Activated gamma-delta T cell treated with anti-CD3 and anti-CD28 coated beads, Interleukin-2, amount 50 U/mL, for 16 hours (primary cell): ENCODE measurements at places on chromosomes 5 and 9.

GRCh38 chr9:87991151-87991870 is 17.0 kb upstream of the CDK20 start:
- DNase-seq = no peak

GRCh38 chr5:41722359-41722950 is 147.8 kb downstream of the OXCT1 start:
- DNase-seq = no peak

DNA sequence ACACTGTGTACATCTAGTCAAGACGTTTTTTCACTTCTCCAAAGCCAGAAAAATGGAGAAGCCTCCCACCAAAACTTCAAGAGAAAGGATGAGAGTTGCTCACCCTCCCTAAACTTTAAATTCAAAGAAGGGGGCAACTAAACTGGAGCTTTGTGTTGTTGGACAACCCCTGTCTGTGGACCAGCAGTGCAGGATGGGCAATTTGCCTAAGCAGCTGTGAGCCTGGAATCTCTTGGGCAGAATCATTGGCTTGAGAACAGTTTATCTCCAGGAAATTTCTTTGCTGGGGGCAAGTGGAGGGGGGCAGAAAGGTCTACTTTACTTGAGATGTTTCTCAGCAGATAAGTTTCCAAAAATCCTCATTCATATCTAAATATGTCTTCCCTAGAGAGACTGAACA is 151.8 kb downstream of the MUSK start:
- DNase-seq = no peak

GRCh38 chr5:152107220-152107619 is 182.6 kb upstream of the GLRA1 start:
- no peak for DNase-seq

DNA sequence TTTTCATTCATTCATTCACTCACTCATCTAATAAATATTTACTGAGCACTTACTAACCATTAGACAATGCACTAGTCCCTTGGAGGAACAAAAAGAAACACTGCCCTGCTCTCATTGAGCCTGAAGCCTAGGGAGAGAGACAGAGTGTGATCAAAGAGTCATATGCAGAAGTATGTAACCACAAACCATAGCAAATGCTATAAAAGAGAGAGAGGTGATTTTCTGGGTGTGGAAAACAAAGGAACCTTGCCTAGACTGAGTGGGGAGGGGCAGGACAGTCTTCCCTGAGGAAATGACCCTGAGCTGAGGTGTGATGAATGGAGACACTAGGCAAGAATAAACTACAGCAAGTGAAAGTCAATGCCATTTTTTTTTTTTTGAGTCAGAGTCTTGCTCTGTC is 10.8 kb upstream of the ADRA1B start:
- DNase-seq = no peak

DNA sequence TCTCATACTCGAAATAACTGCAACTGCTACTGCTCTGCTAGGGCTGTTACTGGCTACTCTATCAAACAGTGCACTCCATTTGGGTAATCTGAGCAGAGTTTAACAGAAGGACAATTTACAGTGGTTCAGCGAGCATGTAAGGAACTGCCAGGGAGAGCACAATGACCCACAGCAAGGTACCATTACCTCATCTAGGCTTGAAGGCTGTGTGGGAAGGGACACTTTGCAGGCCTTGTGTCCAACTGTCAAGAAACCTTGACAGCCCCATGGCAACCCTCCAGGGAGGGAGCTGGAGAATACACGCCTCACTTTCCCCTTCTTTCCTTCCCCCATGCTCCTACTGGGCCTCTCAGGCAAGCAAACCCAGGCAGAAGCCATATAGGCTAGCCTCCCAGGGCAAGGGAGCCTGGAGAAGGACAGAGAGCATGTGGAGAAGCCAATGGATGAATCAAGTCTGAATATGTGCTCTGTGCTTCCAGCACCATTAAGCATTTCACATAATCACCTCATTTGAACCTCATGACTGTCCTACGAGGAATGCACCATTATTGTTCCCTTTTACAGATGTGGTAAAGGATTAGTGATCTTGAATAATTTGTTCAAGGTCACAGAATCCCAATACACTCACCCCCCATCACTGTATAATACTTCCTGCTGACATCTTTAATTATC is 49.9 kb upstream of the JAK2 start:
- no peak for DNase-seq

DNA sequence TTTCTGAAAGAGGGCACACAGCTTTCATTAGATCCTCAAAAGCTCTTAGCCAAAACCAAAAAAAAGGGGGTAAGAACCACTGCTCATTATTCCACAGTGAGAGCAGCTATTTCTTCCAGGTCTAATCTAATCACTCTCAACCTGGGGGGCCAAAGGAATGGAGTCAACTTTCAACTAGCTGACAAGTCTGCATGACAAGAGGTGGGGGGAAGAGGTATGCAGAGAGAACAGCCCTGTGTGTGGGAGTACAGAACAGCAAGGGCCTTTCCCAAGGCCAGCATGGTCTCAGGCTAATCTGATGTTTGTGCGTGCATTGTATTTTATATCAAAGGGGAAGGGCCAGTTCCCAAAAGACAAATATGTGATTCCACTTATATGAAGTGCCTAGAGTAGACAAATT is 36.9 kb upstream of the PIP5K1B start:
- DNase-seq = no peak

DNA sequence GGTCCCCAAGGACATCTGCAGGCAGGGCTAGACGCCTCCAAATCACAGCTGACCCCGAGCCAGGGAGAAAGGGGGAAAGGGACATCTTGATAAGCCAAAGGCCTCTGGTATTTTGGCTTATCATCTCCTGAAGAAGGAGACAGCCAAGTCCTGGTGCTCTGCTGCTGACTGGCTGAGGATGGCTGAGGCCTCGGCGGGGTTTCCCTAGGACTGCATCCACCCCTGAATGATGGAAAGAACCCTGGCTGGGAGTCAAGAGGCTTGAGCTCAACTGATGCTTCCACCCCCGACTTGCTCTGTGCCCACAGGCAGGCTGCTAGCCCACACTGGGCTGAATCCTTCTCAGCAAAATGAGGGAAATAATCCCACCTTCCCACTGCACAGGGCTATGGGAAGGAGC is 30.9 kb upstream of the HRH2 start:
- no peak for DNase-seq

DNA sequence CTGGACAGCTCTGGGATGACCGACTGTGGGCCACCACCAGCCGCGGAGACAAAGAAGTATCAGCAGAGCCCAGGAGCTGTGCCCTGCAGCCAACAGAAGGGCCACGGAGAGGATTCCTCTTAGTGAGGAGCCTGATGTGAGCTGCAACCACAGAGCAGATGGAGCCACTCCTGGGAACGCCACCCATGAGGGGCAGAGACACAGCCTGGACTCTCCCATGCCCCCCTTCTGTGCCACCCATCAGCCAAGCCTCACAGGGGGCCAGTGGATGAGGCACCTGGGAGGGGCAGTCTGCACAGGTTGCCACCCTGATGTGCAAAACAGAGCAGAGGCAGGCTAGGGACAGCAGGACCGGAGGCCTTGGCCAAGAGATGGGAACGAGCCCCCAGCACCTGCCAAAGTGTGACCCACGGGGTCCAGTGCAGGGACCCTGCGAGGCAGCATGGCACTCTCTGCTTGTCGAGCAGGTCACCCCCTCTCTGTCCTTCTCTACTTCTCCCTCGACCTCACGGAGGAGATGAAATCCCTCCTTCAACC is 380.7 kb upstream of the IRX1 start:
- DNase-seq = no peak

DNA sequence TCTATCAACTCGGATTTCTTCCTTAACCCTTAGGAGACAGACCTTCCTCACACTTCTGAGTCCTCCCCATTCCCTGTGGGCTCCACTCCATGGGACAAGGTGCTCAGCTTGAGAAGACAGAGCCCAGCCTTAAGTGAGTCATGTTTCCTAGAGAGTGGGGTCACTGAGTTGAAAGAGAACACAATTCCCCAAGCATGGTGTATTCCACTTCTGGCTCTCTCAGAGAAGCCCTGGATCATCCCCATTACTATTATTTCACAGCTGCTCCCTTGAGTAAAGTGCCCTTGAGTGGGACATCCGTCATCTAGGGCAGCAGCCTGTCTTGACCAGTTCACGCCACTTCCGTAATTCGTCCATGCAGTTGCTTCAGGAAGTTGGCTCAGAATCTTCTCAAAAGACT is 604.8 kb downstream of the BNC2 start:
- DNase-seq = no peak

GRCh38 chr9:76866689-76867088 is 39.2 kb downstream of the PRUNE2 start:
- DNase-seq = no peak

DNA sequence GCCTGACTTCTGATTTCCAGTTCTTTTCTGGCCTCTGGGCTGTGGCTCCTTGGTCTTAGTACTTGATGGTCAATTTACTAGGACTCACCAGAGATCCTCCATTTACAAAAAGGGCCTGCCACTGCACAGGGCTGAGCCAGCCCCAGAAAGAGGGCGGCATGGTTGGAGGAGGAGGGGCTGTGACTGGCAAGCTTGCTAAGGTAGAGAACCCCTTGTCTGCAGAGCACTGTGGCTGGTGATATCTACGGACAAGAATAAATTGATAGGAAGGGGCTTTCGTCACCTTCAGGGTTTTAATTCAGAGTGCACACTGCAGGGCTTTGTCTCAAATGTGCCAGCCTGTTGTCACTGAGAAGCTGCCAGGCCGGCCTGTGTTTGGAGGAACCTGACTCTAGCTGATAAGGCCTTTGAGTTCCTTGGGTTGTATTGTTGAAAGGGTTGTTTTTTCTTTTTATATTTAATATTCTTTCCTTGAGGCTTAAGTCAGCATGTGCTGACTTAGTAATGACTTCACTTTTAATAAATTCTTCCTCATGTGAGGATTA is 15.1 kb downstream of the SLC22A5 start:
- no peak for DNase-seq

- no peak for DNase-seq
Observed at GRCh38 chr5:143025971-143026370, 255.8 kb downstream of the ARHGAP26 start.

- no peak for DNase-seq
Observed at GRCh38 chr5:145587710-145588109, 247.4 kb downstream of the PRELID2 start.

- no peak for DNase-seq
Observed at GRCh38 chr5:179906795-179907555, 722 bp downstream of the TBC1D9B start.

GRCh38 chr9:108474356-108474755 is 381.4 kb downstream of the ACTL7B start:
- no peak for DNase-seq

DNA sequence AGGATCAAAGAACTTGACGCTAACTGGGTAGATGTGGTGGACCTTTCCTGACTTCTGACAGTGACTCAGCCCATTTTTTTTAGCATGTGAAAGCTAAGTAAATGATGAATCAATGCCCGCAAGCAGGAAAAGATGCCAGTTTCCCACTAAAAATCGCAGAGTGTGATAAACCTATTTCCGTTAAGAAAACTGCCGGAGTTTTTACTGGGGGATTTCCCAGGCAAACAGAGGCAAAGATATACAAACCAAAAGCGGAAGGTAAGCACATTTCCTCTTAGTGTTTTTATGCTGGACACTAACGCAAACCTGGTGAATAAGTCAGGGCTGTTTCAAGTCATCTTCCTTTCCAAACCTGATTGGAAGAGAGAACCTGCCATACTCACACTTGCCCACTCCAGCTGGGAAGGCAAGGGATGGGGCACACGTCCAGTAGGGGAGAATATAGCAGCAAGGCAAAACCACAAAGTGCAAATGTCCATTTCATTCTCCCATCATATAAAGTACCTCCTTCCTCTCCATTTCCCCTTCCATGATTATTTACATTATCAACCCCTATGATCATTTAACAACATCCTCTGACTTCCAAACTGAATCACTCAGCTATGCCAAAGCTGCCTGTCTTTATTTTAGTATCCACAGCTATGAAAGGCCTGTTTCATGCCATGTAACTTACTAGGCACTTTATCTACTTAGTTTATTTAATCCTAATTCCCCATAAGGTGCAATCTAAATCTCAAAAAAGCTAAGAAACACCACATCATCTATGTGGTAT is 349.7 kb upstream of the RFX3 start:
- no peak for DNase-seq

GRCh38 chr5:146447734-146448380 is 724 bp downstream of the TCERG1 start:
- DNase-seq = no peak

DNA sequence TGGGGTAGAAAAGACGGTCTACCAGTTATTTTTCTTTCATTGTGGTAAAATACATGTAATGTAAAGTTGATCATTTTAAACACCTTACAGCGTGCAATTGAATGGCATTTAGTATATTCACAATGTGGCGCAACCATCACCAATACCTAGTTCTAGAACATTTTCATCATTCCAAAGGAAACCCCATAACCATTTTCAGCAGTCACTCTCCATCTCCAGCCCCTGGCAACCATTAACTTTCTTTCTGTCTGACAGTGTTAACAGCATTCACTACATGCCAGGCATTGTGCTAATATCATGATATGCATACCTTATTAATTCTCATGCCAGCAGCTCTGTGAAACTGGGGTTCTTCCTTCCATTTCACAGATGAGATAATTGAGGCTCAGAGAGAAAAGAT is 32.0 kb downstream of the PTGS1 start:
- DNase-seq = no peak

- DNase-seq = no peak
Observed at GRCh38 chr9:4927043-4927471, 58.0 kb upstream of the JAK2 start.

- no peak for DNase-seq
Observed at GRCh38 chr5:135085936-135086725, 52.1 kb upstream of the PITX1 start.

GRCh38 chr5:159510282-159510681 is 180.0 kb upstream of the IL12B start:
- no peak for DNase-seq

DNA sequence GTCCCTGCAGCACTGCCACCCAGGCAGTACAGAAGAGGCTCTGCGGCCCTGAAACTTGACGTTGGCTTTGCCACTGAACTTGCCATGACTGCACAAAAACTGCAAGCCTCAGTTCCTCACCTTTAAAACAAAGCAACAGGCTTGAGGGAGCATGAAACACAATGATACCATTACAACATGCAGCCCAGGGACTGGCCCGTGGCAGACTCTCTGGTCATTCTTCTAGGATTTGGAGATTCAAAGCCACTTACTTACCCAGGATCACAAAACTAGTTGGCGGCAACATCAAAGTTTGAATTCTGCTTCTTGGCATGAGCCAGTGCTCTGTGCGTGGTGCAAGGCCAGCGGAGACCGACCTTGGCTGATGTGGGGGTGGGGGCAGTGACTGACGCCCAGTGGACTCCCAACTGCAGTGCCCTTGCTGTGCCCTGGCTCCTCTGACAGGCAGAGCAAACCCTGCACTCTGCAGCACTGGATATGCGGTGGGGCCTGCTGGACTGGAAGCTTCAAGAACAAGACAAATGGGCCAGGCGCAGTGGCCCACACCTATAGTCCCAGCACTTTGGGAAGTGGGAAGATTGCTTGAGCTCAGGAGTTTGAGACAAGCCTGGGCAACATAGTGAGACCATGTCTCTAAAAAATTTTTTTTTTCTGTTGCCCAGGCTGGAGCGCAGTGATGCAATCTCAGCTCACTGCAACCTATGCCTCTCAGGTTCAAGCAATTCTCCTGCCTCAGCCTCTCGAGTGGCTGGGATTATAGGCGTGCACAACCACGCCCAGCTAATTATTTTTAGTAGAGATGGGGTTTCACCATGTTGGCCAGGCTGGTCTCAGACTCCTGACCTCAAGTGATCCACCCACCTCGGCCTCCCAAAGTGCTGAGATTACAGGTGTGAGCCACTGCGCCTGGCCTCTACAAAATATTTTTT is 18.9 kb downstream of the SQSTM1 start:
- DNase-seq = no peak

- DNase-seq = no peak
Observed at GRCh38 chr9:78835928-78836450, 539.1 kb downstream of the PSAT1 start.

GRCh38 chr9:120212853-120213200 is 367.1 kb downstream of the CDK5RAP2 start:
- no peak for DNase-seq
